ENCODE measurements at places on chromosomes 16 and 17. TPM values are rescaled to one million over a fixed set of nuclear protein-coding genes. Genes with fewer than 3 reads are reported as not detected.

ATF7IP2 gene
- polyA plus RNA-seq = 54.7 TPM

RNF43 gene
- polyA plus RNA-seq = 1.9 TPM

PRCD gene
- 1.2 TPM for polyA plus RNA-seq

WNK4 gene
- polyA plus RNA-seq = not detected

MYH11 gene
- 51.7 TPM for polyA plus RNA-seq

STH gene
- polyA plus RNA-seq = not detected

KIF2B gene
- polyA plus RNA-seq = not detected

CDRT15 gene
- polyA plus RNA-seq = not detected

DNA sequence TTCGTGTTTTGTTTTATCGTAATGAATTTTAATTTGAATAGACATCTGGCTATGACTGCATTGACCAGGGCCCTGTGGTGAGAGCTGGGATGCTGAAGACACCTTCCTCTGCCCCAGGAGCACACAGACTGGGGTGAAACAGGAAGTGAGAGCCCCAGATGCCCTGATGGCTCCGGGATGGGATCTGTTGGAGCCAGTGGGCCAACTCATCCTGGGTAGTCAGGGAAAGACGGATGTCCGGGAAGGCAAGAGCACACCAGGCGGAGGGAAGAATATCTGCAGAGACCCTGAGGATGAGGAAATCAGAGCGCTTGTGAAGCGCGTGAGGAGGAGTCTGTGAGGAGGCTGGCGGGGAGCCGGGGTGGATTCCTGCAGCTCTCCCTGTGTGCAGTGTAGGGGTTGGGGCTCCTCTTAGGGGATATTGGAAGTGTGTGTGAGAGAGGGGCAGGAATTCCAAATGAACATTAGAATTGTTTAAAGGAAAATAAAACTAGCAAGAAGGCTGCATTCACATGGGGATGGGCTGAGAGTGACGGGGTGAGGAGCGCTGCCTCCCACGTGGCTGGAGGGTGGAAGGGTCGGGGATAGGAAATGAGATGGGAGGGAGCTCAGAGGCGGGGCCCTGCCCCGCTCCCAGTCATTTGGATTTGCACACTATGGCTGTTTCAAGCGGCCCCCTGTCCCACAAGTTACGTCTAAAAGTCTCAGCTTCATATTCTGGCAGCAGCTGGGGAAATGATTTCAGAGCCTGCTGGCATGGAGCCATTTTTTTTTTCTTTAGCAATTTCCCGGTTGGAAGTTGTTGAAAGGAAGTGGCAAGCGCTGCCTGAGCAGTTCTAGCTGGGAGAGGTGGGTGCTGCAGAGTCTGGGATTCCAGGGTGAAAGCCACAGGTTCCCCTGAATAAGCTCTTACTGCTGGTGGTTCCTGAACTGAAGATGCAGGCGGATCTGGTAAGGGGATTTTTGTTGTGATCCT lies 71.2 kb upstream of the LGALS9 start:
- DNase-seq = peak; percentile 90

DNA sequence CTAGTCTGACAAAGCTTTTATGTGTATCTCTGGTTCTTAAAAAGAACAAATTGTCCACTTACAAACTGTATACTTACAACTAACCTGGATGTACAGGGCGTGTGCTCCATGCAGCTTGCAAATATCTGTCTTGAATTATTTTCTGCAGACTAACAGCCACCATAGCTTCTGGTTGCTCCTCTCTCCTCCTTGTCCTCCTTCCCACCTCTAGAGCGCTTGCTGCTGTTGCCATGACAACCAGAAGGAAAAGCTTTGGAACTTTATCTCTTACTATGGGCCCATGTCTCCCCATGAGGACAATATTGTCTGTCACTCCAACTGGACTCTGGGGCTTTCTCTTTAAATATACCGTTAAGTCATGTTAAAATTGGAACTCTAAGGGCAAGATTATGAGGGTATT lies 71.5 kb upstream of the DHX40 start:
- no peak for DNase-seq

DNA sequence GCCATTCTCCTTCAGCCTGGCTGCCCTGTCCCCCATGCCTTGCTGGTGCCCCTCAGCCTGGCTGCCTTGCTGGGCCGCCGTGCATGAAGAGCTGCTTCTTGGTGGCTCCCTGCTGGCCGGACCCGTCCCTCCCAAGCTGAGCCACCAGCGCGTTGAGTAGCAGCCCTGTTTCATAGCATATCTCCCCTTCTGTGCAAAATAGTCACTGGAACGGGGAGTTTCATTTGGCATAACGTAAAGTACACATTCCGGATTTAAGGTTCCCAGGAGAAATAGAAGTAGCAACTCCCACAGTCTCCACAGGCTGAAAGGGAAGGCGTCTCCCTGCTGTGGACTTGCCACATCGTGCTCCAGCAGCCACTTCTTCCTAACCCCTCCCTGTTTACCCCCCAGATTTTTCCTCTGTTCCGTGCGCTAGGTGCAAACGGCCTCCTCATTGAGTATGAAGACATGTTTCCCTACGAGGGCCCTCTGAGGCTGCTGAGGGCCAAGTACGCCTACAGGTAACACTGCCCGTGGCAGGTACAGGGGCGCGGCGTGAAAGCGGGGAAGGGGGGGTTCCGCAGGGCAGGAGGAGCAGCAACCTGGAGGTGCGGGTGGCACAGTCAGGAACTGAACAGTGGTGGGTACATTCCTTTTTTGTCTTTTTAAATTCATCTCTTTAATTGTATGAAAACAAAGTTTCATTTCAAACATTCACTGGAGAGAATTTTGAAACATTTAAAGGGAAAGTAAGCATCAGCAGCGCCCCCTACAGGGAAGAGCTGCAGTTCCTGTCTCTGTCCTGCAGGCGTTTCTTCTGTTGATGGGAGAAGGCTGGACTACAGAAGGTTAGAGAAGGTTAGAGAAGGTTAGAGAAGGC lies 5.8 kb upstream of the OGFOD3 start:
- peak; percentile 25 for DNase-seq

GRCh38 chr17:76156662-76156991 lies 15.6 kb upstream of the FOXJ1 start:
- DNase-seq = peak; percentile 10

DNA sequence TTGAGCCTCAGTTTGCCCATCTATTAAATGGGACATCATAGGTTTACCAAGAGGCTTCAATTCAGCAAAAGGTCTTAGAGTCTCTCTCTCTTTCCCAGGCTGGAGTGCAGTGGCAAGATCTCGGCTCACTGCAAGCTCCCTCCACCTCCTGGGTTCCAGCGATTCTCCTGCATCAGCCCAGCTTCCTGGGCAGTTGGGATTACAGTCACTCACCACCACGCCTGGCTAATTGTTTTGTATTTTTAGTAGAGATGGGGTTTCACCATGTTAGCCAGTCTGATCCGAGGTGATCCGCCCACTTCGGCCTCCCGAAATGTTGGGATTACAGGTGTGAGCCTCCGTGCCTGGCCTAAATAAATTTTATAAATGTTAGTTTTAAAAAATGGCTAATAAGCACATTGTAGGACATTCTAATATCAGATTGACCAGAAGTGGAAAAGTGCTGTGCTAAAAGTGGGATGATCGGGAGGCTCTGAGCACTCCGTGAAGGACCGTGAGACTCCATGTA lies 1.0 kb upstream of the NLRP1 start:
- no peak for DNase-seq

DNA sequence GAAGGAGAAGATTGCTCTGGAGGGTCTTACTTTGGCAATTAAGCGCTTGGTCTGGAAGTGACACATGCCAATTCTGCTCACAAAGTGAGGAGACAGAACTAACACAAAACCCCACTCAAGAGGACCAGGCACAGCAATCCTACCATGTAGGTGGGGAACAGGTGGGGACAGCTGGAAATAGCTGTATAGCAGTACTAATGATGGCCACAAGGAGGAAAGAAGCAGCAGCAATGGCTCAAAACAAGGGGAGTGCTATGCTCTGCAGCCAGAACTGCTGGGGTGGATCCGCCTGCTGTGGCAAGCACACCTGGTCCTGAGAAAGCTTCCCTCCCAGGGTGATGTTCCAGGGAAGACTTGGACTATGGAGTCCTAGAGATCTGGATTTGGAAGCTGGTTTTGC lies 17.0 kb upstream of the TMEM132E start:
- no peak for DNase-seq

GRCh38 chr16:27374804-27375425 lies 27.1 kb upstream of the IL21R start:
- DNase-seq = peak; percentile 55

GRCh38 chr17:40450175-40450574 lies 6.9 kb downstream of the IGFBP4 start:
- DNase-seq = no peak

- DNase-seq = peak; percentile 26
These were observed 11.4 kb downstream of the NDUFAF8 start for GRCh38 chr17:81250286-81251093.

GRCh38 chr16:30010844-30011713 lies at the start of gene DOC2A:
TSS of gene DOC2A (minus strand) at chr16:30011027. CDS start at chr16:30010222, 805 bp downstream.
- no peak for DNase-seq

DNA sequence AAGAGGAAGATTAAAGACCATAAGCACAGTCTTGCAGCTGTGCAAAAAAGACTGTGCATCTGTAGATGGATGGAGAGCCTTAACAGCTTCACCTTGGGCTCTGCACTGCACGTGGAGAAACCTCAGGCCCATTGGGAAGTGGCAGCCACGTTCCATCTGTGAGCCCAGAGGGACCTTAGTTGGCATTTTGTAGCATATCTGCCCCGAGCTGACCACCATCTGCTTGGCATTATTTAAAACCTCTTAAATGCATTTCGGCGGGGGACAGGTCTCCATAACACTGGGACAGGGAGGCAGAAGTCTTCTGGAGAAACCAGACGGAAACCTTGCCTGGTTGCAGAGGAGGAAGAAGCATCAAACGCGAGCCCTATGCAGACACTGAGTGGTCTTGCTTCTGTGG lies 345.6 kb downstream of the CPPED1 start:
- no peak for DNase-seq

DNA sequence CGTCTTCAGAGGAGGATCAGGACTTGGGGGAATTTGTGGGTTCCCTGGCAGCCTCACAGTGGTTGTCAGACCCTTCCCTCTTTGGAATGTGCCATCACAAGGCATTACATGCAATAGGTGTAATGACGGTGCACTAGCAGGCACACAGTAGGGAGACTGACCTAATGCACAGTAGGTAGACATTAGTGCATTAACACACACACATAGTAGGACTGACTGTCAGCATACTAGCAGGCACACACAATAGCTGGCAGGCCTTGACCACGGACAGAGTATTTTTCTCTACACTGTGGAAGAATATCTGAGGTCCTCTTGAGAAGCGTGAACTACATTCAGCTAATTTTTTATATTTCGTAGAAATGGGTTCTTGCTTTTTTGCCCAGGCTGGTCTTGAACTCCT lies 10.9 kb upstream of the UBALD2 start:
- DNase-seq = no peak

All from heart left ventricle (tissue), 16 donors.